IMR-90 (cell line): ENCODE measurements at places on chromosomes 12 and 14. TPM values are rescaled to one million over a fixed set of nuclear protein-coding genes. Genes with fewer than 3 reads are reported as not detected.

The TAS2R9 gene
- under 0.01 TPM in 1 of 2 replicates, not detected in the other for total RNA-seq

The LLPH gene
- 2.7 and 9.2 TPM in 2 replicates for total RNA-seq

The POU6F1 gene
- total RNA-seq: 0.90 and 1.9 TPM in 2 replicates

The LRRK2 gene
- total RNA-seq: 0.54 and 1.1 TPM in 2 replicates

The OTOGL gene
- 0.18 and 0.28 TPM in 2 replicates for total RNA-seq

The COX8C gene
- not detected in 2 replicates for total RNA-seq

GRCh38 chr12:24418157-24418556 is 468.7 kb upstream of the SOX5 start:
- peak; percentile 69 for DNase-seq

- DNase-seq: no peak
Measured at GRCh38 chr14:86782092-86782580, 1210.8 kb downstream of the GALC start.

GRCh38 chr14:94045563-94046345 is 19.6 kb downstream of the OTUB2 start:
- DNase-seq: no peak

DNA sequence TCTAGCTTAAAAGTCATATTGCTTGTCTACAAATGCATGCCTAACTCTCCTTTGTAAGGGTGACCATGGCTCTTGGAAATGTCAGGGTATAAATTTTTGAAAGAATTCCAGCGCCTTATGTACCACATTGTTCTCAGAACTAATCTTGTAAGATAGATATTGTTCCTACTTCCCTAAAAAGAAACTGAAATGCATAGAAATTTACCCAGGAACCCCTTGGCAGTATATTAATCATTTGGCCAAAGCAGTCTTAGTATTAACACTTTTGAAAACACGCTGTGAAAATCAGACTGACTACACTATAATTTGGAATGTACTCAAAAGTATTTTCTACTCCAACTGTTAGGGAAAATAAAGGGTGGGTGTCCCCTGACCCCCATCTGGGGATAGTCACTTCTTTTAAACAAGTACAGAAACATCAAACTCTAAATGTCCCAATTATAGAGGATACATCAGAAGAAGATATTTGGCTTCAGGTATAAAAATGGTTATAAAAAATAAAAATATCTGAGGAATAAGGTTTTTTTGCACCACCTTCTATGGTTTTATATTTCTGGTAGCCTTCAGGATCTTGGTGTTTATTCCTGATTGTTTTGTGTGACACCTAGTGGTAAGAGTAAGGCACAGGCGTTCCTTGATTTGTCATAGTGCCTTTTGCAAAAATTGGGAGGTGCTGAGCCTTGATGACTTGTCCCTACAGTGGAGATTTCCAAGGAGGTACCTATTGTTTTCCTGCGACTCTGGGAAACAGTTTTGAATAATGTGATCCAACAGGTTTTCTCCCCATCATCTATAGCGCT is 2.2 kb upstream of the NFKBIA start:
- DNase-seq: peak; percentile 74

- DNase-seq: peak; percentile 54
Measured at GRCh38 chr12:120439646-120440247, 1.8 kb downstream of the COX6A1 start.

DNA sequence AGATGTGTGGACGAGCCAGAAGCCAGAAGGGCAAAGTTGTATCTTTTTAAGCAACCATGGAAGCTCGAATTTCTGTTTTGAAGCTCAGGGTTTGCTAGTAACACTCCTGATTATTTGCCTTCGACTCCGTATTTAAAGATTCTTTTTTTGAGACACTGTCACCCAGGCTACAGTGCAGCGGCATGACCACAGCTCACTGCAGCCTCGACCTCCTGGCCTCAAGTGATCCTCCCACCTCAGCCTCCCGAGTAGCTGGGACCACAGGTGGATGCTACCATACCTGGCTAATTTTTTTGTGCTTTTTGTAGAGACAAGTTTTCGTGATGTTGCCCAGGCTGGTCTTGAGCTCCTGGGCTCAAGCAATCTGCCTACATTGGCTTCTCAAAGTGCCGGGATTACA is 18.7 kb upstream of the OASL start:
- DNase-seq: no peak

DNA sequence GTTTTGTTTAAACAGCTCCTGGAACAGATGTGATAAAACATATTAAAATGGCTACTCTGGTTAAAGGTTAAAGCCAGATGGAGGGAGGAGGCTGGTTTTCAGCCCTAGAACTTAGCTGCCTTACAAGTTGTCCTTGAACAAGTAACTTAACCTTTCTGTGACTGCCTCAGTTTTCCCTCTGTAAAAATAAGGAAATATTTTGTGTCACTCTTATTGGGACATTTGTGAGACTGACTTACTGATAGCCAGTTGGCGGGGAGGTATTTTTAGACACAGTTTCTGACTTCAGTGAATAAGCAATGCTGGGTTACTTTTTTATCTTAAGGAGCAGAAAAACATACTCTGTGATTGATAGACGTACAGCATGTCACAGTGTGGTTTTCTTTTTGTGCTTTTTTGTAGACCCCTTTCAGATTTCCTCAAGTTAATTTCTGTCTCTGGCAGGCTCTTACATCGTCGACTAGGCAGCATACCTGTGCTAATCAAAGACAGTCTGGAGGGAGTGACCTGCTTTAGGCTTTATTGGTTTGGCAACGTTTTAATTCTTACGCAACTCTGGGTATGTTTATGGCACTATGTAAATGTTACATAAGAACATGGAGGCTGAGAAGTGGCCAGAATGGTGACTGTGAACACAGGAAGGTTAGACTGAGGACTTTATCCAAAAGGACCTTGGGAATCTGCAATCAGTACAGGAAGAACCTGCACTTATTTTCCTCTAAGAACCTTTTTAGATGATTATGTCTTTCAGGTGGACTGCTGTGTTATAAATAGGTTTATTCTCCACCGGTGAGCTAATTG is 3.3 kb downstream of the ACVR1B start:
- DNase-seq: no peak

GRCh38 chr12:46242569-46242968 is 26.3 kb downstream of the SLC38A1 start:
- no peak for DNase-seq

DNA sequence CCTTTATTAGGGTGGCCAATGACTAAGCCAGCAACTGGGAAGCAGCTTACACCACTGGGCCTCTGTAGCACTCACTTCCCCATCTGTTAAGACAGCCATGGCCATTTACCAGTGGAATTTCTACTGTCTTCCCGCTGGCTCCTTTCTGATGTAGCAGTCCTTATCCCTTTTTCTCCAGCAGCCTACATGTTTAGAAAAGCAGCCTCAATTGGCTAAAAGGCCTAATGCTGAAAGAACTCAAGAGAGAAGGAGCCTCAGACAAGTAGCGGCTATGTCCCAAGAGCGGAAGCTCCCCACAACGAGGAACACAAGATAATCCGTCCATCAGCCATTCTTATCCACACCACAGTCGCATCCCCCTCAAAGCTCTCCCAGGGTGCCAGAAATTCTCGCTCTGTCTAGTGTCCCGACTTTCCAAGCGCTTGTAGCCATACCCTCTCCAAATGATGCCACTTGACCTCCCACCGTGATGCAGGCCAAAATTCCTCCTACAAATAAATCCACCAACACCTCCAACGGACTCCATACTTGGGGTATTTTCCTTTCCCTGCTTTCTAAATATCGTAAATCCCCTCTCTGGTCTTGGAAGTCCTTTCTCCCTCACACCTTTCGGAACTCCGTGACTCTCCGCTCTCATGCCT is 624 bp downstream of the M6PR start:
- peak; percentile 40 for DNase-seq

GRCh38 chr14:73467377-73467776 is 9.0 kb upstream of the NUMB start:
- DNase-seq: peak; percentile 59

DNA sequence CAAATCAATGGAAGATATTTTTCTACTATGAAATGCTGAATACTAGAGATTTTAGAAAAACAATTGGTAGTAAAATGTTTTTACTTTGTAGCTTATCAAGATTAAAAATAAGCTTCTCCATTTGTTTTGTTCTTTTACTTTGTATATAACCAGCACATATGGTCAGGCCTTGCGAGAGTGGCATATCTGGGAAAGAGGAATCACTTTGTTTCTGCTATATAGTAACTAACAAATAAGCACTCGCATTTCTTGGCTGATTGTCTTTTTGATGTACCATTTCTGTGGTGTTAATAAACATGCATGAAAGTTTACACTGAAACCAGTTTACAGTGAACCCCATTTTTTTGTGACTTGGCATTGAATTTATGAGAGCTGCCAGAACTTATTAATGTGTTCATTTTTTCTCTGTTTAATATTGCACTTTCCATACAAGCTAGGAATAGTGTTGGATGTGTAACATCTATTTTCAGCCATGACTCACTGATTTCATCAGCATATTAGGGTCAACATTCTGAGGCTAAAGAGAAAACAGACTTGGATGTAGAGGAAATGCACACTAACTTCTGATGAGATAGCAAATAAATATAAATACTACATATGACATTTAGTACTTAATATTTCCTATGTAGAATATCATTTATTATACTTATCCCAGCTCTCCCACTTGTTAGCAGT is 635.5 kb downstream of the KCNH5 start:
- DNase-seq: peak; percentile 80

DNA sequence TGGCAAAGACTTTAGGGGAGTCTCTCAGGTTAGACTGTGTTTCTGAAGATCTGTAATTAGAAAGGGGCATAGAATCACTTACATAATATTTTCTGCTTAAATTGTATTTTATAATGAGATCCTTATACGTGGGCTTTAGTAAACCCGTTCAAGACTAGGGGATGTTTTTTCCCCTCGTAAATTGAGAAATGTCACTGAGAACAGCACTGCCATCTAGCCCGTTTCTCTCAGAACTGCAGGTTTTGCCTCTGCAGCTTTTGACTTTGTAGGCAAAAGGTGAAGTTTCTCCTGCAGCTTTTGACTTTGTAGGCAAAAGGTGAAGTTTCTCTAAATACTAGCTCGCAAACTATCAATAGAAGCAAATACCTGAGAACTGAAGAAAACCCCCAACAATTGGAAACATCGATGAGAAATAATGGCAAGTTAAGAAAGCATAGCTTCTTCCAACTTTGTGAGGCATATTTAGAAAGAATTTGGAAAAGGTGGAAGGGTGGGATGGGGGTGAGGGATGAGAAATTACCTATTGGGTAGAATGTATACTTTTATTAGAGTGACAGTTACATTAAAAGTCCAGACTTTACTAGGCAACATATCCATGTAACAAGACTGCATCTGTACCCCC is 9.9 kb upstream of the ASPG start:
- DNase-seq: no peak
